ENCODE measurements at places on chromosomes 12 and 14.

GRCh38 chr12:120276734-120277133 is 11.2 kb upstream of the PXN start:
- peak; percentile 66 for DNase-seq

- DNase-seq = no peak
Measured at GRCh38 chr14:93316716-93317115, 16.1 kb downstream of the BTBD7 start.

GRCh38 chr12:118151755-118152154 is 15.8 kb downstream of the PEBP1 start:
- DNase-seq = no peak

GRCh38 chr12:1794440-1795090 is 25.8 kb upstream of the LRTM2 start:
- no peak for DNase-seq

GRCh38 chr12:45598761-45599160 is 130.7 kb upstream of the ARID2 start:
- DNase-seq = no peak

- DNase-seq = no peak
Measured at GRCh38 chr12:10136637-10137205, 6.7 kb upstream of the CLEC7A start.

- DNase-seq = no peak
Measured at GRCh38 chr12:74319886-74320285, 217.7 kb upstream of the ATXN7L3B start.

DNA sequence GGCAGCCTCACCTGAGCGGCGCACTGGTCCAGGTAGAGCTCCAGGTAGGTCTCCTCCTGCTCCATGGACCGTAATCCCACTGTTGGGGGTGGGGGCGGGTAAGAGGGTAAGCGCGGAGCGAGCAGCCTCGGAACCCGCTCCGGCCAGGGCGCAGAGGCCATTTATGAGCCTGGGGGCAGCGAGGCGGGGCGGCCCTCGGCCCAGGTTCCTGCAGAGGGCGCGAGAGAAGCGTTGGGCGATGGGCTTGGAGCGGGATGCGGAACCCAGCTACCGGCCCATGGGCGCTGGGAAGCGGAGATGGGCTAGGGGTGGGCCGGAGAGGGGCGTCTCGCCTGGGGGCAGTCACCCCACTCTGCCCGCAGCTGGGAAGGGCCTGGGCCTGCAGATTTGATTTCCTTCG is at the start of gene TBPL2:
Gene TBPL2, minus strand, starts transcription at position 232 of the 400 bp plus-strand sequence. Its CDS starts 167 bp downstream, at position 65.
- no peak for DNase-seq

DNA sequence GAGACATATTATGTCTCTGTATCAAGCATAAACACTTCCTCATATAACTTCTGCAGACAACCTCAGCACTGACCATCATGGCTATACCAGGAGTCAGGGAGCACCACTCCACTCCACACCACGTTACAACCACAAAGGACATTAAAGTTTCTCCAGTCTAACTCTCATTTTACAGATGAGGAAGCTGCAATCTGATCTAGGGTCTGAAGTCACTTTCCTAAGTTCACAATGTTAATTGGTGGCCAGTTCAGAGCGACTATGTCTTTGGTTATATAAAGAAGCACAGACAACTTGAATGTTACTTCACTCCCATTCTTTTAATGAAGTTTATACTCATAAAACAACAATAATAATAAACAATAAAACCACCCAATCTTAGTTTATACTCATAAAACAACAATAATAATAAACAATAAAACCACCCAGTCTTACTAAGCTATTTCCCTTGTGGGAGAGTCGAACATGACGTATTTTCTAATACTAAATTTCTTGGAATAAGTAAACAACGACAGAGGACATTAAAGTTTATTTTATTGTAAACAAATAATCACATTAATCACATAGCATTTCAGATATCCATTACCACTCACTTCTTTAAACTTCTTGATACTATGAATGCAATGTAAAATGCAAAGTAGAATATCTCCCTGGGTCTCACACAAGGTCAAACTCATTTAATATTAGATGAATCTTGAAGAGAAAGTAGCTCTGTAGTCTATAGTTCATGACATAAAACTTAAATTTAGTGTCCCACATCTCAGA is 72.4 kb upstream of the SSTR1 start:
- no peak for DNase-seq
